NCI-H1930 (cell line): ENCODE measurements at places on chromosomes 5 and 9.

- no peak for DNase-seq
These were observed 1.9 kb upstream of the PCDH1 start for GRCh38 chr5:141879941-141880738.

DNA sequence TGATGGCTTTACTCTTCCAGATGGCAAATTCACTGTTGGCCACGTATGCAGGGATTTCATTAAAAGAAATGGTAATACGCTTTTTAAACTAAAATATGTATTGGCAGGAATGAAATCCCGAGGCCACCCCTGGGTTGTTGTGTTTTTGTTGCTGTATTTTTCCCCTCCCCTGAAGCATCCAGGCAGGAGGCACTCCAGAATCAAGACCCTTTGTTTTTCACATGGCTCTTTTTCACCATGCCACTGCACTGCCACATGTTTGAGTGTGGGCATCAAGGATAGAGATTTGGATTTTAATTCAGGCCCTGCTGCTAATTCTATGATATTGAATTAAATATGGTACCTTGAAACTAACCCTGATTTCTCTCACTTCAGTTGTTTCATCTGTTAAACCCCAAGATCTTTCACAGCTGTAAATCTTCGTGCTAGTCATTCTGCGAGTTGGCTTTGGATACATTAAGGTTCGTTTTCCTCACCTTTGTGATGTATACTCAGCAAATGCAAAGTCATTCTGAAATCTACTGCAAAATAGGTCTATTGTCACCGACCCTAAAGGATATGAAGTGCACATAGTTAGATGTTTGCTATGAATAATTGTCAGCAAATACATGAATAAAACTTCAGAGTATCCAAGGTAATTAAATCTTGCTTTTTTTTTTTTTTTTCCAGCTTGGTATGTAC lies 533.4 kb downstream of the PTPRD start:
- DNase-seq: no peak

- DNase-seq: no peak
These were observed 732.1 kb downstream of the MAT2B start for GRCh38 chr5:164237486-164237885.

DNA sequence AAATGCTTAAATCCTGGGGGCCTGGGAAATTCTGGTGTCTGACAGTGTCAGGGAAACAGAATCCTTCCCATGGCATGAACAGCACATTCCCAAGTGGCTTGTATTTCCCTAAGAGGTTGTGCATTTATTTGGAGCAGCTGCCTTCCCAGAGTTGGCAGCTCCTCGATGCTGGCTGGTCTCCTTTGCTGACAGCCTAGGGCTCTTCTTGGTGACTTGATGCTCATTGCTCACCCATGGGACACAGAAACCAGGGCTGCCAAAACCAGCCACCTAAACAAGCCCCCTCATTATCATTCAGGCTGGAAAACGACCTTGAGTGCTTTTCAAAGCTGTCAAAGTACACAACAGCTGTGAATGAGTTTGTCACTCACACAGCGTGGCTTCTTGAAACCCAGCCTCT lies 24.2 kb downstream of the ENHO start:
- DNase-seq: no peak

DNA sequence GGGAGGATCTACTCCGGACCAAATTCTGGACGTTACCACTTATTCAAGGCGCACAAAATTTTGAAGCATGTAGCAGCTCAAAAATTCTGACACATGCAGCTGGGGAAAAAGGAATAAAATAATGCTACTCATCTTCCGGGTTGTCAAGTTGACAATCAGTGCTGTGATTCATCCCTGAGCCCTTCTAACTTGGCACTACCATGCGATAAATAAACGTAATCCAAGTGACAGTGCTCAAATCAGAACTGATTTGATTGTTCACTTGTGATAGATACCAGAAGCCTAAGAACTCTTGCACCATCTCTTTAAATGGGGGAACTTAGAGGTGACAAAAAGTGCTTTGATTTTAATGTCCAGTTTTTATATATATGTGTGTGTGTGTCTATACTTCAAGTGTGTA lies 230.2 kb upstream of the TLE4 start:
- DNase-seq: no peak

- no peak for DNase-seq
These were observed 18.5 kb downstream of the ATOX1 start for GRCh38 chr5:151739939-151740335.

- no peak for DNase-seq
These were observed 13.2 kb downstream of the ST8SIA4 start for GRCh38 chr5:100889896-100890295.

GRCh38 chr9:113543982-113544303 lies 80.4 kb downstream of the RGS3 start:
- no peak for DNase-seq

- DNase-seq: peak; percentile 81
These were observed 1.1 kb upstream of the NTRK2 start for GRCh38 chr9:84668196-84669012.

GRCh38 chr9:130426883-130427282 lies 17.9 kb upstream of the ASS1 start:
- no peak for DNase-seq

GRCh38 chr9:95962936-95963335 lies 87.4 kb downstream of the ERCC6L2 start:
- DNase-seq: no peak

GRCh38 chr5:79566896-79567295 lies 45.3 kb upstream of the TENT2 start:
- DNase-seq: no peak

DNA sequence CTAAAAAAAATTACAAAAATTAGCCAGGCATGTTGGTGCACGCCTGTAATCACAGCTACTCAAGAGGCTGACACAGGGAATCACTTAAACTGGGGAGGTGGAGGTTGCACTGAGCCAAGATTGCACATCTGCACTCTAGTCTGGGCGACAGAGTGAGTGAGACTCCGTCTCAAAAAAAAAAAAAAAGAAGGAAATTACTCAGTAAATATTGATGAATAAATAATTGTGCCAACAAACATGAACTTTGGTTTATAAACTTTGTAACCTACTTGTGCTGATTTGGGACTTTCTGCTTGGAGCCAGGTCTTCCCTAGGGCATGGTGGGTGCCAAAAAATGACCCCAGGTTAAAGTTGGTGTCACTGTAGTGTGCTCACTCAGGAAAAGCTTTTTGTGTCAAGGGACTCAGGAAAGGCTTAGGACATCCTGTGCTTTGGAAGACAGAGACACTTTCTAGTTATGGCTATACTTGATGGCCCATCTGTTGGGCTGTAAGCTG lies 19.0 kb downstream of the ABLIM3 start:
- no peak for DNase-seq

- DNase-seq: no peak
These were observed 54.5 kb upstream of the SEMA6A start for GRCh38 chr5:116629168-116629567.

- no peak for DNase-seq
These were observed 22.4 kb downstream of the IFNW1 start for GRCh38 chr9:21119093-21119770.

GRCh38 chr9:131096269-131097125 lies at the start of gene AIF1L:
TSS of gene AIF1L (plus strand) at chr9:131096531. CDS start at chr9:131096630, 99 bp downstream.
- DNase-seq: peak; percentile 58

DNA sequence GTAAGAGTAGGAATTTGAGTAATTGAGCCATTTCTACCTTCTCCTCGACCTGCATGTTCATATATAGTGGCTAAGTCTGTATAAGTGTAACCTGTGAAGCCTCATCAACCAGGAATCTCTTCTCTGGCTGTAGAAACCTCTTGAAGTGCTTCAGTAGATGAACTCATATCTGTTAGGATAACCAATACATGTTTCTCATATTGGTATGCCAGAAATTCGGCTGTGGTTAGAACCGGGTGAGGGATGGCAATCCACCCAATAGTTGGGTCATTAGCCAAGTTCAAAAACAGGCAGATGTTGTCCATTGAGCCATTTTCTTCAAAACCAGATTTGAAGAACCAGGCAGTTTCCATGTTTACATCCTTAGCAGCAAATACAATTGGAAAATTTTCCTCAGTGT lies 28.9 kb upstream of the GSN start:
- DNase-seq: no peak
